ENCODE measurements at places on chromosomes 13 and 19.

DNA sequence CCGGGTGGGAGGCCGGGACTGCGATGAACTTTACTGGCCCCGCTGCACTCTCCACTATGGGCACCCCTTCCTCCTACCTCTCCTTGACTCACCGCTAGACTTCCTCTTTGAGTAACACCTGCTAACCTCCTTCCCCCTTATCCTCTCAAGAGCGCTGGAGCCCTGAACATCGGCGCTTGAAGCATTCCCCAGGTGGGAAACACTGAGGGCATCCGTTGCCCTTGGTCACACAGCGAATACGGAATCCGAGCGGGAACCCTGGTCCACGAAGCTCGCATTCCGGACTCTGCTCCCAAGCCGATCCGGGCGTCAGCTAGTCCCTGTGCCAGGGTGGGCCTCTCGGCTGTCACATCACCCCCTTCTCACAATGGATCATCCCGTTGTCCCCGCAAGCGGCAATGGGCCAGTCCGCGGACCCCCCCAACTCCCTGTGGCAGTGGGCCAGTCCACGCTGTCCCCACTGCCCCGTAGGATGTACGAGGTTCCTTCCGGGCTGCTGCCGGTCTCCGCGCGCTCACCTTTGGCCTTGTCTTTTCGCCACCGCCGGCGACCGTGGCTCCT lies 4.2 kb downstream of the LIPE start:
- no peak for DNase-seq

DNA sequence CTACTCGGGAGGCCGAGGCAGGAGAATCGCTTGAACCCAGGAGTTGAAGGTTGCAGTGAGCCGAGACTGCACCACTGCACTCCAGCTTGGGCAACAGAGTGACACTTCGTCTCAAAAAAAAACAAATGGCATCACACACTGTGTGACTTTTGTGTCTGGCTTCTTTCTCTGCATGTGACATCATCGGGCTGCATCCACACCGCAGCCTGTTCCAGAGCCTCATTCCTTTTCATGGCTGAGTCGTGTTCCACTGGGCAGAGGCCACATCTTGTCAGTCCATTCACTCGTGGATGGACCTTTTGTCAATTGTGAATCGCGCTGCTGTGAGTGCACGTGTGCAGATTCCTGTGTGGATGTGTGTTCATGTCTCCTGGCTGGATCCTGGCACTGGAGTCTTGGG lies 8.3 kb downstream of the THOP1 start:
- no peak for DNase-seq

- peak; percentile 64 for DNase-seq
Measured at GRCh38 chr19:47284324-47284899, 9.7 kb downstream of the INAFM1 start.

GRCh38 chr13:76848596-76848995 lies 37.6 kb downstream of the KCTD12 start:
- peak; percentile 97 for DNase-seq

Data from NCI-H1694 treated with DMSO at 0.1 percent for 48 hours (cell line).